ENCODE measurements at places on chromosomes 4 and X.

DNA sequence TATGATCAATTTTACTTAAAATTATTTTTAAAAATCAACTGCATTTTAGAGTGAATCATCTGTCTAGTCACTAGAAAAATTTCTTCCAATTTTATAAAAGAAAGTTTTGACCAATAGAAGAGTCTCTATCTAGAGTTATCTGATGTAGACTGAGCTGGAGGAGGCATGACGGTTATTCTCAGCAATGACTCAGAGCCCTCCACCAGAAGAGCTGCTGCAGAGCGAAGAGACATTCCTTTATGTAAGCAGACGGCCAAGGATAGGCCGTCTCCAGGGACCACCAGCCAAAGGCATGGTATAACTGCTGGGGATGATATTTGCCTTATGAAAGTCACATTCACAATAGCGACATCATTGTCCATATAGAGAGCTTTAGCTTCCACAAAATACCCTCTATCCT lies 23.0 kb downstream of the LDB2 start:
- DNase-seq = no peak

GRCh38 chr4:69830560-69831269 lies 29.2 kb downstream of the SULT1E1 start:
- DNase-seq = no peak

GRCh38 chr4:39446483-39446841 lies 12.3 kb downstream of the RPL9 start:
- DNase-seq = no peak

GRCh38 chrX:47174376-47174775 lies 19.3 kb upstream of the UBA1 start:
- DNase-seq = no peak

DNA sequence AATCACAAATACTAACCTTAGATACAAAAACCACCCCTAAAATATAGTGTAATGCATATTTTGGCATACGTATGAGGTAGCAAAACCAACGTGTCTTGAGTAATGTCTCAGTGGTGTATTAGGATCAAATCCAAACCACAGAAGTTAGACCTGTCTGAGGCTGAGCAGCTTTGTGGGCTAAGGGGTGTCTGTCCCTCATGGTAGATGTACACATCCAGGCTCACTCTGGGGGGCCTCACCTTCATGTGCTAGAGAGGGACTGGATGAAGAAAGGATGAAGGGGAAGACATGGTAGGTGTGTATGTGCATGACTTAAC lies 188.0 kb upstream of the TBC1D9 start:
- DNase-seq = no peak

GRCh38 chr4:119598521-119598920 lies 30.1 kb downstream of the PDE5A start:
- no peak for DNase-seq

DNA sequence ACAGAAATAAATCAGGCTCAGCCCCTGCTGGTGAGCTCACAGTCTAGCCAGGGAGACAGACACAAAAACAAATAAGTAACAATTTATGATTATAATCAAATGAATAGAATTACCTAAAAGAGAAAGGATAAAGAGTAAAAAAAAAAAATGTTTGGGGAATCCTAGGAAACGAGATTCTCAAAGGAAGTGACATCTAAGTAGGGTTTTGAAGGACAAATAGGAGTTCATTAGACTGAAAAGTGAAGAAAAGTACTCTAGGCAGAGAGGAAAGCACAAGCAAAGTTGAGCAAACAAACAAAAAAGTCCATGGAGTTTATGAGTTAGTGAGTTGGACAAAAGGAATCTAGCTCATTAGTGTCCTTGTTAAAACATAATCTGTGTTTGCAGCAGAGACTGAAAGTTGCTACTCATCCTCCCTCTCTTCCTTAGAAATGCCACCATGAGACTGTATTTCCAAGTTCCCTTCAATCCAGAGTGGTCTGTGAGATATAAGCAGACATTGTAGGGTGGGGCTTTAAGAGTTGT lies 145.6 kb downstream of the SPATA18 start:
- DNase-seq = no peak

- DNase-seq = no peak
These were observed 35.1 kb downstream of the ENPEP start for GRCh38 chr4:110510955-110511544.

GRCh38 chr4:147793569-147794313 lies 61.9 kb downstream of the ARHGAP10 start:
- no peak for DNase-seq

DNA sequence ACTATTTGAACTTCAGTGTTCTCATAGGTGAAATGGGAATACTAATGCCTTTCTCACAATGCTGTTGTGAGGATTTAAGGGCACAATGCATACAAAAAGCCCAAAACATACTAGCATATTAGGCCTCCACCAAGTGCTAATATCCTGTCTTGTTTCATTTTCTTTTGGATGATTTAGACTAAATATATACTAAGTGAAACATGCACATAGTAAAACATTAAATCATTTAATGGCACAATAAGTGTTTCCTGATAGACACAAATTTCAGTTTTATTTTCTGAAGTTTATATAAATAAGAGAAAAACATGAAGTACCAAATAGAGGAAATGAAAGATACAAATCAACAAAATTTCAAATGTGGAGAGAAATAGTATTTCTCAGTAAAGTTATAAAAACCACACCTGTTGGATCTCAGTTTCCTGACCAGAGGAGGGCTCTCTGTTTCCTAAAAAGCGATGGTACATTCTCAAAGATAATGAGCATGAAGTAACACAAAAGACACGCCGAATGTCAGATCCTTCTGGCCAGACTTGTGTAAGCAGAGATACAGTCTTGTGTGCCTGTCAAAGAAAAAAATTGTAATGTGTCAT lies 25.1 kb downstream of the DDX60 start:
- DNase-seq = no peak

- no peak for DNase-seq
These were observed 25.2 kb upstream of the TBC1D14 start for GRCh38 chr4:6884341-6884870.

DNA sequence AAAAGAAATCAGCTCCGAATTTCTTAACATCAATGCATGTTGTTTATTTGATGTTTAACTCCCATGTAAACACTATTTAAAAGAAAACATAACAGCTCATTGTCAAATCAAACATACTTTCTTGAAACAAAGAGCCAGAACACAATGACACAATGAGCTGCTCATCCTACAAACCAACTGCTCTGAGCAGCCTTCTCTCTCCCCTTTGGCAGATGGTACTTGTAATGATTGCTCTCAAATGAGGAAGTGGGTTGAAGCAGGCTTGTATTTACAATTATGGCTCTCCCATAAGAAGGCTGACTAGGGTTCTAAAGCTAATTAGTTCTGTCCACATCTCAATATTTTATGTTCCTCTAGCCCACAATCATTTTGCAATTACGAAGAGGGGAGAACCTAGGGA lies 637.8 kb upstream of the ADGRL3 start:
- DNase-seq = no peak

- DNase-seq = peak; percentile 22
These were observed 93.9 kb downstream of the NXF2B start for GRCh38 chrX:102345916-102346315.

GRCh38 chr4:93263166-93263565 lies 565.4 kb upstream of the ATOH1 start:
- DNase-seq = no peak

GRCh38 chr4:57051524-57051923 lies 58.7 kb downstream of the IGFBP7 start:
- DNase-seq = no peak

DNA sequence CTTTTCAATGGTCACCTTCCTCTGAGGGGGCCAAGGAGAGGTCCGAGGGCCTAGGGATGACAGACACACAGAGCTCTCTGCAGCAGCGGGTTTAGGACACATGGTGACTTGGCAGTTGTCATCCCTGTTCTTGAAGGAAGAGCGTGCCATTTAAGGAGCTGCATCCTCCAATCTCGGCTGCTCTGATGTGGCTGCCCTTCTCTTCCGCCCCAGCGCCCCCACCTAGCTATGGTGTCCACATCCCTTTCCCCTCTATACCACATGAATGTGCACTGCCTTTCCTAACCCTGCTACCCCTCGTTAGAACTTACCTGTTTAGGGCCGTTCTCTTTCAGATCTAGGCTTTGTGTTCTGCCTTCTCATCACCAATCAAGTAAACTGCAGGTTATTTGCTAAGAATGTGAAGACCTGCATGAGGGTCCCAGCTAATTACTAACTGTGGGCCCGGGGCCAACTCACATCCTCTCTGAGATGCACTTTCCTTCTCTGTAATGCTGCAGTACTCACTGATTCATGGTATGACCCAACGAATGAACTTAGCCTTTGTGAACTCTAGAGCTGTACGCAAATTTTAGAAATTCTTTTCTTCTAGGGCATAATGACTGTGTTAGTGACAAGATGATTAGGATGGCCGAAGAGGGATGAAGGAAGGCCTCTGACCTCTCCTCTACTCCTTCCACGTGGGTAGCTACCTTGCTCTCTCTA lies 38.2 kb downstream of the CHST7 start:
- no peak for DNase-seq

DNA sequence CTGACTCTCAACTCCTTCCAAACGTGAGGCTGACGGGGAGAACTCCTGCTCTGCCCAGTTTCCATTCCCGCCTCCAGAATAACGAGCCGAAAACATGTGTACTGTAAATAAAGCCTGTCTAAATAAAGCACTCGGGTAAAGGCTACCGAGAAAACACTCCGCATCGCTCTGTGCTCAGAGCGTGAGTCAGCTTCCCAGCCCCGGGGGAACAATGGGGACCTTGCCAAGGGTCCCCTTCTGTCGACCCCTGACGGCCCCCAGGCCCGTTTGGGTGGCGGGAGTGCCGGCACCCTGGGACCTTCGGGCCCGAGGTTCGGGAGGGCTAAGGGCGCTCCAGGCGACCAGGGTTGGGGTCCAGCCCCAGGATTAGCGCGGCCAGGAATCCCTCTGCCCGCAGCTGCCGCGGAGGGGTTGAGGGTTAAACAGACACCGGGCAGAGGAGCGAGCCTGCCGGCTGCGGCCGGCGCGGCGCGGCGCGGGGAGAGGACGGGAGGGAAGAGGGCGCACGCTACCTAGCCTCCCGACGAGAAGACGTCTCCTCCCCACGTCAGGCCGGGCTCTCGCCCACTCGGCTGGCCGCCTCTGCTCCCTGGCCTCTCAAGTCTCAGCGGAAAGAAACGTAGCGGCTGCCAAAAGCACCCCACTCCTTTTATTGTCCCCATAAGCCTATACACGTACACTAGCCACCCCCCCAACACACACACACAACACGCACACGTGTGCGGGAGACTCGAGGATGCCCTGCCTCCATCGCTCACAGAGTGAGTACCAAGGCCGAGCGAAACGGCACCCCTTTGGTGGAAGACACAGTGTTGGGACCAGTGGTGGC lies 85.5 kb downstream of the BCOR start:
- peak; percentile 11 for DNase-seq

DNA sequence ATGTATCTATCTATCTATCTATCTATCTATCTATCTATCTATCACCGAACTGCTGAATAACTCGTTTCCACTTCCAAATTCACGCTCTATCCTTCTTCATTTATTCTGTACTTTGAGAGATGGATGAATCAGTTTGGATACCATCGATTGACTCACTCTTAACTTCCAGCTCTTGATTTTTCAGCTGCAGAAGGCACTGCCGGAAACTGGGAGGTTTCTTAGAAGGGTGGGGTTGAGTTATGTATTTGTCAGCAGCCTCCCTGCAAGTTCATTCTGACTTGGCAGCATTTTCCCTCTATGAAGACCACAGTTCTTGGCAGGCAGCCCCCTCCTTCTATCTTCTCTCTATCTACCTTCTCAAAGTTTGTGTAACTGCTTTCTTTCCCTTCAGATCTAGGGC lies 112.0 kb upstream of the MAGEB18 start:
- DNase-seq = no peak

DNA sequence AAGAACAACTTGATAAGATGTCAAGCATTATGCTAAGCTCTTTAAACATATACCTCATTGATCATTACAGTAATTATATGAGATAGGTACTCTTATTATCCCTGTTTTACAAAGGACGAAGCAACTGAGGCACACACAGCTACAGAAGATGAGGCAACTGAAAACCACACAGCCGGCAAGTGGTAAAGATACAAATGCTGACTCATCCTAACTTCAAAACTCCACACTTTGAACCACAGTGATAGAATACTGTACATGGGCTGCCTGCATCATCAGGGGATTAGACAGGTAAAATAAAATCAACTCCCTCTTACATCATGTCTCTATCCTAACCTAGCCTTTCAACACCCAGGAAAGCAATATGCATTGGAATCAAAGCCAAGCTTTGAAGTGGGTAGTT lies 47.8 kb downstream of the LHFPL1 start:
- DNase-seq = no peak

DNA sequence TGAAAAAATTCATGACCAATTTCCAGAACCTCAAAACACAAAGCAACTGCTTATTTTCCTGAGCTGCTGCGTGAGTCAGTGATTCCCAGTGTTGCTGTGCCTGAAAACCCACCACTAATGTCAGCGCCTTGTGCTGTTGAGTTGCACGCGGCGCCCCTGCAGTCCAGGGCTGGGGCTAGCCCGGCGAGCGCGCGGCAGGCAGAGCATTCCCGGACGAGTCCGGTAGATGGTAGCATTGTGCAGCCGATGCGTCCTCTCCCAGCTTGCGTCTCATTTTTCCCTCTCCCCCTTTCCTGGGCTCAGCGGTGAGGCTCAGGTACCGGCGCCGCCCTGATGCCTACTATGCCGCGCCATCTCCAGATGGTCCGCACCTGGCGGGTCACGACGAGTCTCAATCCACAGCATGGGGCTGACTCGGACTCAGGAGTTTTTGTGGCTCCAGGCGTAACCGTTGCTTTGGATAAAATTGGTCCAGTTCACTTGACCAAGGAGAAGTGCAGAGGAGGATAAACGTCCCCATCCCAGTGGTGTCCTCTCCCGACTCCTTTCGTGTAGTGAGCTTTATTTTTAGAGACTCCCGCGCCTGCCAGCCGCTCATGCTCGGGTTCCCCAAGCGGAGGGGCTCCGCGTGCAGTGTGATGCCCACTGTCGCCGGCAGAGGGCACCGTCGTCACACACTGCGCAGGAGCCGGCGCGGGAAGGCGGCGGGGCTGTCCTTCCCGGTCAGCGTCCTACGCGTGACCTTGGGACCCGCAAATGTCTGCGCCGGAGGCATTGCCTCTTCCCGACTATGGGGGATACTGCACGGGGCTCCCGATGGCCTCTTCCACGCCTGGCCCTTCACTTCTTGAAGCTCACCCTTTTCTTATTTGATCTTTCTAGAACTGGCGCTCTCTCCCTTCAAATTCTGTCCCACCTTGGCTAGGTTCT lies 53.6 kb upstream of the IGFBP7 start:
- peak; percentile 56 for DNase-seq

- DNase-seq = no peak
These were observed 857.0 kb upstream of the HTR2C start for GRCh38 chrX:113726898-113727297.

DNA sequence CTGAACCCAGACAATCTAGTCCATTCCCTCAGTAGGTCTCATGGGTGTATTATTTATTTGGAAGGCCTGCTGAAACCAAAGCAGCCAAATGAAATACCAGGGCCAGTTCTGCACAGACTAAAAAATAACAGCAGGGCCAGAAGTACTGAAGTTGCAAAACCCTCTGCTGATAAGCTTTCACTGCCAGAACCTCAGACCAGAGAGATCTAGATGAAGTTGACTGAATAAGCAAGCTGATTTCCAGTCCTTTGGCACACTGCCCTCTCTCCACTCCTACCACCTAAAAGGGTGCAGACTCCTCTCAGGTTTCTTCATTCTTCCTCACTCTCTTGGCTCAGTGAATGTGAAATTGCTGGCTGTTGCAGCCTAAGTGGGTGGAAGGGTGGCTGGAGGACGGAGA lies 276.7 kb upstream of the KLF3 start:
- no peak for DNase-seq
